Activated CD4-positive, alpha-beta T cell treated with anti-CD3 and anti-CD28 coated beads for 24 hours (primary cell): ENCODE measurements at places on chromosomes 6 and 20.

GRCh38 chr20:36791862-36792261 lies 18.3 kb upstream of the DSN1 start:
- DNase-seq, result no peak

- DNase-seq, result peak; percentile 59
These were observed 130.6 kb downstream of the BCAS1 start for GRCh38 chr20:53939572-53940359.

DNA sequence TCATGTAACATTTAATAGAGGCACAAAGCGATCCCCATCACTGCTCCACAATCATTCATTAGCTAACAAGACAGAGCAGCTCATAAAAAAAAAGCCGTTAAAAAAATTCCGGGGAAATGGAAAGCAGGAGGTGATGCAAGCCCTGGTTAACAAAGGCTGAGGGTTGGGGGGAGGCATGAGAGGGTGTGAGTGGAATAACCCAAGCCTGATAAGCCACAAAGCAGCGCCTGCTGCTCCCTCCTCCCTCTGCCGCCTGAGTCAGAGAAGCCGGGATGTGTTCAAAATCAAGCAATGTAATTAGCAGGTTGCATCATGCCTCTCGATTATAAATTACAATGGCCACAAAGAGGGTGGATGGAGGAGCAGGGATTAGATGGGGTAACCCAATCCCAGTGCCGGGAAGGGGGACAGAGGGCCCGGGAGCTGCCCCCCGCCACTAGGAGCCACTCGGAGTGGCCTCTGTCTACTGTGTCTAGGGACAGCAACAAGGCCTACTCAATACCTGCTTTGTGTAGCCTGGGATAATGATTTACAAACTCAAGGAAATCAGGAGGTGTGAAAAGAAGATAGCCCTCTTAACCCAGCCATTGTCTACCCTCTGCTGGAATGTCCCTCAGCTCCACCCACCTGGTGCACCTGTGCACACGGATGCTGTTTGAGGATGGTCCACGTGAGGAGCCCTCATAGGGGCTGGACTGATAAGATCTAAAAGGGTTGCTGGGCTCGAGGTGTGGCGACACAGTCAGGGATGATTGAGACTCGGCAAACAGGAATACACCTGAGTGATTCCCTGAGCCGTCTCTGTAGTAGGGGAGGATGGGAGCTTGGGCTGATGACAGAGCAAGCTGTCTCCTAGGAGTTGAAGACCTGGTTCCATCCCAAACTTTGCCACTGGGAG lies 156.9 kb downstream of the VEGFA start:
- no peak for DNase-seq

- DNase-seq, result no peak
These were observed 317.0 kb downstream of the ZFAND3 start for GRCh38 chr6:38136547-38136946.

DNA sequence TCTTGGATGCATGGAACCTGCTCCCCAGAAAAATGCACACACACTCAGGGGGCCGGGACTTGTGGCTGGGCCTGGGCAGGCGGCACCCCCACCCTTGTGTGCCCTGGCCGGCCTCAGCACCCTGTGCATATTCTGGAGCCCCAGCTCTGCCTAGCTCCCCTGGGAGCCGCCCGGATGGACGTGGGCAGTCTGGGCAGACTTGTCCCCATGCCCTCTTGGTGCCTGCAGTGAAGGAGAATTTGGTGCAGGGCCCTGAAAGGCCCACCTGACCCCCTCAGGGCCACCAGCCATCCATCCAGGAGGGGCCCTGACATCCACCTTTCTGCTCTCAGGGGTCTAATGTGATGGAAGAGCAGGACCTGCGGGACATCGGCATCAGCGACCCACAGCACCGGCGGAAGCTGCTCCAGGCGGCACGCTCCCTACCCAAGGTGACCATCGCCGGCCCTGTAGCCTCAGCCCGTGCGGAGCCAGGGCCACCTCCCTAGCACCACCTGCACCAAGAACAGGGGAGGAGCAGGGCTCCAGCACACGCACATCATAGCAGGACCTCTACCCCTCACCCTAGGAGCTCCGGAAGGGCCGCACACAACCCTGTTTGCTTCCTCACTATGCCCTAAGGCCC lies 62.8 kb downstream of the TCP11 start:
- DNase-seq, result no peak

DNA sequence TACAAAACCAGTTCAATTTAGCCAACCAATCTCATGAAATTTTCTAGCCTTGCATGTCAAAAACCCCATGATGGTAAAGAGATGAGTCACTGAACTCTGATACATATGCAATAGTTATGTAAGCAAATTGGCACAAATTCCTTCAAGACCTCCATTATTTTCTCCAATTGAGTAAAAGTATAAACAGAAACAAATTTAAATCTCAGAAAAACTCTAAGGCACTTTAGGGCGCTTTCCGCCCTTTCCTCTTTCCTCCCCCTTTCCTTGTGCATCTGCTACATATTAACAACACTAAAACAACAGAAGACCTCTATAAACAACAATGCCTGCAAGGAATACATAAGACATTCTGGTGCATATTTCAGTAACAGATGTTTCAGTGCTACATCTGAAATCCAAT lies 48.5 kb downstream of the KIF13A start:
- no peak for DNase-seq

DNA sequence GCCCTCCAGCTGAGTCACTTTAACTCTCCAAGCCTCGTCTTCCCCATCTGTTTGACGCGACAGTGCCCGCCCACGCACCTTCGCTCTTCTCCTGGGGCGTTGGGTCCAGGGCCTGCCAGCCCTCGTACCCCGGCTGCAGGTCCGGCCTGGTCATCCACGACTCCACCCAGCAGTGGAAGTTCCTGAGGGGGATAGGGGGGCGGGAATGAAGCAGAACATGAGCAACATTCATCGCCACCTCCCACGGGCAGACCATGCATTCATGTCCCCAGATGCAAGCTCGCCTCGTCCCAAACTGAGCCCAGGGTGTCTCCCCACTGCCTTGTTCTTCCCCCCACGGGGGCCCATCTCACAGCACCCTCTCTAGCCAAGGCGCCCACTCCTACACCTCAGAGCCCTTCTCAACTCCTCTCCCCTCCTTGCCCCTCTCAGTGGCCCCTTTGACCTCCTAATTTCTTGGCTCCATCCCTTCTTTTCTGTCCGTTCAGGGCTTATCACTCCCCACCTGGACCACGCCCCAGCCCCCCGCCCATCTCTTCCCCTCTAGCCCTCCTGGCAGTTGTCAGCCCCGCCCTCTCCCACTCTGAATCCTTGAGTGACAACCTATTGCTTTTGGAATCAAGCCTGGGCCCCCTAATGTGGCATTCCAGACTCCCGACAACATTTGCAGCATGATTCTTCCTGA lies 23.7 kb downstream of the TGM2 start:
- no peak for DNase-seq

DNA sequence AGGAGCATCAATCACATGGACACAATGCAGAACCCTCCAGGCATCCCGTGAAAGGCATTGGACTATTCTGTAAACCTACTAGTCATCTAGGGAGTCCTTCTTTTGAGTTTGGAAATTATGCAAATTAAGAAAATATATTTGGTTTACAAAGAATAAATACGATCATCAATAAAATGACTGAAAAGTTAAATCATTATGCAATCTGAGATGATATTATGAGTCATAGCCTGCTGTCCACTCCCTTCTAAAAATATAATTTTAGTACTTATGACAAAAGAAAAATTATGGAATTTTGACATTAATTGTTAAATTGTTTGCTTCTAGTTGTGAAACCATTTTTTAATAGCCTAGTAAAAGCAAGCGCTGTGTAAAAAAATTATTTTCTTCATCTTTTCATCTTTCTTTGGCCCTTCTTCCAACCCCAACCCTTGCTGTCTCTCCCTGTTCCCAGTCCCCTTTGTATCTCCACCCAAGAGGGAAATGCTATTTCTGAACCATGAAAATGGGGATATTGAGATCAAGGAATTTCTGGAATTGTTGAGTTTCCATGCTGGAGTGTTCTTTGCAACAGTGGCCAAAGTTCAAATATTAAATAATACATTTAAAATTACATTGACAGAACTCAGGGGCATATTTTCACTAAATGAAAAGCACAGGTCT lies 599.8 kb downstream of the COL12A1 start:
- no peak for DNase-seq

GRCh38 chr6:6516666-6517458 lies 71.7 kb upstream of the LY86 start:
- DNase-seq, result no peak

GRCh38 chr6:16991981-16992629 lies 109.7 kb upstream of the STMND1 start:
- DNase-seq, result no peak
